ENCODE measurements at places on chromosomes 16 and 17.
A peak's percentile ranks its signal among the peaks of the same experiment; 100 is the strongest.

- no peaks in the 10 kb centered on the region for H3K36me3 ChIP-seq
- H3K4me3 ChIP-seq: no peak overlapping the region
These were observed 3.7 kb upstream of the MRPS34 start for GRCh38 chr16:1776672-1776955.

- peaks cover 88% of the 10 kb centered on the region for H3K36me3 ChIP-seq
- H3K27me3 ChIP-seq: no peaks in the 10 kb centered on the region
- no peak overlapping the region for H3K4me3 ChIP-seq
- H3K27ac ChIP-seq: peak overlapping the region; percentile 92
- no peak for DNase-seq
These were observed 14.2 kb downstream of the TERF2 start for GRCh38 chr16:69371564-69371963.

GRCh38 chr16:57029161-57030160 lies 40.1 kb downstream of the NLRC5 start:
- H3K27ac ChIP-seq: no peak overlapping the region
- DNase-seq: no peak
- H3K4me3 ChIP-seq: no peak overlapping the region
- H3K4me1 ChIP-seq: no peaks in the 10 kb centered on the region

DNA sequence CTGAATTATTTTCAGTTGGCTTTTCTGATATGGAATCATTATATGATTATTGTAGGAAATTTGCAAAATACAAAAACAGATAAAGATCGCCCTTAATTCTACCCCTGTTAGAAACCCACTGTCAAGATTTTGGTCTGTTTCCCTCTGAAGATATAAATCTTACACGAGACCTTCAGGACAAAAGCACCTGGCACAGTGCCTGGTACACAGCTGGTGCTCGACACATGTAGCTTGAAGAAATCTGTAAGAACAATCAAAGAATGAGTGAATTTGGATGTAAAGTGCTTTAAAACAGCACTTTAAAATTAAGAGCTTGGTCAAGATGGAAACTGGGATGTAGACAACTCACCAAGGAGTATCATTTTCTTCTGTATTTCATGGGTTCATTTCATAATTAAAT lies 181.1 kb downstream of the C16orf78 start:
- H3K36me3 ChIP-seq: no peaks in the 10 kb centered on the region
- H3K27ac ChIP-seq: peak overlapping the region; percentile 44
- DNase-seq: no peak
- H3K27me3 ChIP-seq: peaks cover 12% of the 10 kb centered on the region

DNA sequence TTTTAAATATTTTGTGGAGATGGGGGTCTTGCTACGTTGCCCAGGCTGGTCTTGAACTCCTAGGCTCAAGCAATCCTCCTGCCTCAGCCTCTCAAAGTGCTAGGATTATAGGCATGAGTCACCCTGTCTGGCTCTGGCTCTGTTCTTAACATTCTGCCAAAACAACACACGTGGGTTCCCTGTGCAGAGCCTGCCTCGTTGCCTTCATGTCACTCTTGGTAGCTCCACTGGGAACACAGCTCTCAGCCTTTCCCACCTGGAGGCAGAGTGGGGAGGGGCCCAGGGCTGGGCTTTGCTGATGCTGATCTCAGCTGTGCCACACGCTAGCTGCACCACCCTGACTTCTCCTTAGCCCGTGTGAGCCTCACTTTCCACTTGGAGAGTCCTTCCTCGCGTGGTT lies 19.3 kb downstream of the CRISPLD2 start:
- H3K36me3 ChIP-seq: no peaks in the 10 kb centered on the region
- DNase-seq: no peak
- H3K27me3 ChIP-seq: peaks cover 74% of the 10 kb centered on the region
- peaks cover 35% of the 10 kb centered on the region for H3K4me1 ChIP-seq
- H3K4me3 ChIP-seq: no peak overlapping the region
